OCI-LY7 (cell line): ENCODE measurements at places on chromosomes 16 and 17. TPM values are rescaled to one million over a fixed set of nuclear protein-coding genes. Genes with fewer than 3 reads are reported as not detected.

DNA sequence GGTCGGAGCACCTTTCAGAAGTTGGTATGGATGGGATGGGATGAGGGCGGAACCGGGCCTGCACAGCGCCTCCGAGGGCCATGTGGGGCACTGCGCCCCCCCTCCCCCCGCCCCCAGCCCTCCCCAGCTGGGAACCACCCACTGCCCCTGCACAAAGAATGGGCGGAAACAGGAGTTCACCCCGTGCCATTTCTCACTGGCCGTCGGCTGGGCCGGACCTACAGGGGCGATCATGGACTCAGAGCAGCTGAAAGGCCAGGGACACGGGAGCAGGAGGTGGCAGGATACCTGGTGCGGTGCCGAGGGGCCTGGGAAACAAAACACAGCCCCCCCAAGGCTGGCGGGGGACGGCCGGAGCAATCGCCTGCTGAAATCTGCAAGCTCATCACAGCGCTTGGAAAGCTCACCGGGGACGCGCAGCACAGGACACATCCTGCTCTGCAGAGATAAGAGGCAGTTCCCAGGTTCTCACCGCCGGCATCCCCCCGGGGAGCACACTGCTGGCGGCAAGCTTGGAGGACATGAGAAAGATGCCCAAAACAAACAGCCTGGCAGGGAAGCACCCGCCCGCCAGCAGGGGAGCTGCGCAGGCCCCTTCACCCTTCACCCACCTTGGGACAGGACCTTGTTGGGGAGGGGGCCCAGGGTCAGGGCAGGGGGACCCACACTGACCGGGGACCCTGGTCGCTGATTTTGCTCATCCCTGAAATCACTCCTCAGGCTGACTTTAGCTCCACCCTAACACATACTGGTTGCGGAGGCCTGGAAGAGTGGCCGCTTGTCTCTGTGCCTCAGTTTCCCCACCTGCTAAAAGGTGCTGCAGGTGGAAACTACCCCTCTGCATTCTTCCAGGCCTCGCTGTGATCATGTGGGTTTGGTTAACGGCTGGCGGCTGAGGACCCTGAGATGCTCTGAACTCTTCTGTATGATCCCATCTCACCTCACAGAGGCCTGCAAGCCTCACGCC lies 263.9 kb downstream of the C16orf95 start:
- no peak for DNase-seq

GRCh38 chr17:43020789-43021740 lies 1.1 kb downstream of the VAT1 start:
- peak; percentile 58 for DNase-seq

DNA sequence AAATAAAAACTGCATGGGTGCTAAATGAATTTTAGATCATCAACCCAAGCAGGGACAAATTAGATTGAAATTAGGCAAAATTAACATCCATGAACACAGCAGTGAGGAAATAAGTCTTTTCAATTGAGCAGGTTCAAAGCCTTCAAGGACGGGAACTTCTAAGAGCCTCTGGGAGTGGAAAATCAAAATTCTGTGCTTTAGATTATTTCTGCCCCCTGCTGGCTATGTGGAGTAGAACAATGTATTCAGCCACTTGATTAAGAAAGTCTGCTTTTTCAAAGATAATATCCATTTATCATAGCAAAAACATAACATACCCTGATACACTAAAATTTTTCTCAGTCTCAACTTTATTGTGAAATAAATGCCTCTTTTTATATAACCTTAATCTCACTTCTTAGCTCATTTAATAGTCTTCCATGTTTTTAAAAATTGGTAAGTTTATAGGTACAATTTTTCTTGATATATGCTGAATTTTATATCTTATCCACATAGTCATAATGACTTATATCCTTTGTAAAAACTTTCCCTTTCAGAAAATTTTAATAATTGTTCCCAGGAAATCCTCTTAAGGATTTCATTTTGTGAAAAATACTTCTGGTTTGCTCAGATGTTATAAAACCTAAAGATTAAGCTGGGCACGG lies 28.1 kb upstream of the NOL11 start:
- DNase-seq: peak; percentile 80

SLC13A2 gene
- total RNA-seq: not detected in 2 replicates

TBX6 gene
- total RNA-seq: 3.7 and 4.5 TPM in 2 replicates

DNA sequence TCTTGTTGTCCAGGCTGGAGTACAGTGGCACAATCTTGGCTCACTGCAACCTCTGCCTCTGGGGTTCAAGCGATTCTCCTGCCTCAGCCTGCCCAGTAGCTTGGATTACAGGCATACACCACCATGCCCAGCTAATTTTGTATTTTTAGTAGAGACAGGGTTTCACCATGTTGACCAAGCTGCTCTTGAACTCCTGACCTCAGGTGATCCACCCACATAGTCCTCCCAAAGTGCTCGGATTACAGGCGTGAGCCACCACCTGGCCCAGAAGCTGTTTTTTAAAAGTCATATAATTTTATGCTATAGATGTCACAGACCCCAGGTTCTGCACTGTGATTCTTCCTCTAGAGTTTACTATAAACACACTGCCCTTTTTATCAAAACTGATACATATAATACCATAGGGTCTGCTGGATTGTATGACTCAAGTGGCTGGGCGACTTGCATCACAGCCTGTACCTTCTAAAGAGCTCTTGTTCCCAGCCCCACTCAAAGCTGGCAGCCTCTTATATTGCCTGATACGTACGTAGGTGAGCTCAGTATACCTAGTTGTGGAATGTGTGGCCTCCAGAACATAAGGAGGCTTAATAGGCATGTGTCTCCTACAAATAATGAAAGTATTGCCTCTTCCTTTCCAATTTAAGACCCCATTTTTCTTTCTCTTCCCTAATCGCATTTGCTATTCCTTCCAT lies 295.8 kb downstream of the ZFHX3 start:
- DNase-seq: no peak

CDH5 gene
- total RNA-seq: 0.09 TPM in 1 of 2 replicates, not detected in the other

GRCh38 chr17:75592348-75593020 lies 4.9 kb downstream of the MYO15B start:
- no peak for DNase-seq

- no peak for DNase-seq
Measured at GRCh38 chr16:81224824-81225223, 13.7 kb upstream of the BCO1 start.

DNA sequence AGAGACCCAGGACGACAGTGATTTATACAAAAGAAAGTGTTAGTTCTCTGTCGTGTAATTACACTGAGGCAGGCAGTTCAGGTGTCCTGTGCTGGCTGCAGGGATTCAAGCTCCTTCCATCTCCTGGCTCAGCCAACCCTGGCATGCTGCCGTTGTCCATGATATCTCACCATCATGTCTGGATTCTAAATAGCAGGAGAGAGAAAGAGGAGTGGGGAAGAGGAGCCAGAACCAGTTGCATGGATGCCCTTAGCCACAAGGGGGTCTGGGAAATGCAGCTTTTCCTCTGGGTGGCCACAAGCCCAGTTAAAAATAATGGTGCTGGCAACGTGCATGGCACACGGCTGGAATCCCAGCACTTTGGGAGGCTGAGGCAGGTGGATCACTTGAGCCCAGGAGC lies 9.7 kb downstream of the C16orf54 start:
- no peak for DNase-seq

DNA sequence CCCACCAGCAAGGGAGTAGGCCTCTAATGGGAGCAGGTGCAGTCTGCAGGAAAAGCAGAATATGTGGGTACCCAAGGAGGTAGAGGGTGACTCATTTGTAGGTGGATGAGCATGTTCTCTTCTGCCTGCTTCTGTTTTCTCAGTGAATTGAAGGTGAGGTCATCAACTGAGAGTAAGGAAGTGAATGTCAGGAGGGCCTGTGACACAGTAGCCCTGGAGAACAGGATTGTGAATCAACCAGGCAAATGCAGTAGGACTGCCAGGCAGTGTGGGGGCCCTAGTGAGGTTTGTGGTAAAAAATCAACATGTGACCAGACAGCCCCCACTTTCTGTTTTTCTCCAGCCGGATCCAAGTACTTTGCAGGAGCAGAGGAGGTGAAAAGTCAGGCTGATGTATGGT lies 150.5 kb upstream of the SOX9 start:
- DNase-seq: no peak

DNA sequence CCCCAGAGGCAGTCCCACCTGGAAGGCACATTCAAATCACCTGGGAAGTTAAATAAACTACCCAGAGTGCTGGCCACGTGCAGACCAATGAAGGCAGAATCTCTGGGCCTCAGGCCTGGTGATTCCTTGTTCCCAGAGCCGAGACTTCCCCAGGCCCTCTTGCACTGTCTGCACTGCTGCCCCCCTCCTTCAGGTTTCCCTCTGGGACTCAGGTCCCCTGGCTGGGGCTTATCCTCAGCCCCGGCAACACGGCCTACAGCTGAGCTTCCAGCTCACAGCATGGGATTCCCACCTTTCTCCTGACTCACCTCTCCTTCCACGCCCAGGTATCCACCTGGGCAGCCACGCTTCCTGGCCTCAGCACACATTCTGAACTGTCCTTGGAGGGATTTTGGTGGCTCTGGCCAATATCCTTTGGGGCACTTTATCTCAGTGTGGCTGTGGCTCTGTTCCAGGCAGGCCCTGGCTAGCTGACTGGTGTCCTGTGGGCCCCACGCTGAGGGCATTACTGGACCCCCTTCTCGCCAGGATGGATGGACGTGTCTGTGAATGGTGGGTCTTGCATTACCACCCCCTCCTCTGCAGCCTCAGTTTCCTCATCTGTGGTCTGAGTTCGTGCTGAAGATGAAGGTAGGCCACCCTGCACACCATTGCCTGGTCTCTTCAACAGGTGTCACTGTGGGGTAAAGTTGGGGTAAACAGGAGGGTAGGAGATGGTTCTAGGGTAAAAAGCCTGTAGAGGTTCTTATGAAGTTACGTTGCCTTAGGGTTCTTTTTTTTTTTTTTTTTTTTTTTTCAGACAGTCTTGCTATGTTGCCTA lies 165.7 kb downstream of the IRF8 start:
- no peak for DNase-seq

NPW gene
- total RNA-seq: 1.3 and 3.7 TPM in 2 replicates

- no peak for DNase-seq
Measured at GRCh38 chr17:62626719-62627218, 701 bp upstream of the MRC2 start.

GRCh38 chr17:74431568-74432423 lies at the start of gene GPRC5C:
Gene GPRC5C, plus strand, starts transcription at chr17:74432088. Its CDS starts 7,689 bp downstream, at chr17:74439777.
- DNase-seq: no peak

GRCh38 chr16:583815-584591 lies 5.9 kb upstream of the RAB40C start:
- DNase-seq: no peak

DNA sequence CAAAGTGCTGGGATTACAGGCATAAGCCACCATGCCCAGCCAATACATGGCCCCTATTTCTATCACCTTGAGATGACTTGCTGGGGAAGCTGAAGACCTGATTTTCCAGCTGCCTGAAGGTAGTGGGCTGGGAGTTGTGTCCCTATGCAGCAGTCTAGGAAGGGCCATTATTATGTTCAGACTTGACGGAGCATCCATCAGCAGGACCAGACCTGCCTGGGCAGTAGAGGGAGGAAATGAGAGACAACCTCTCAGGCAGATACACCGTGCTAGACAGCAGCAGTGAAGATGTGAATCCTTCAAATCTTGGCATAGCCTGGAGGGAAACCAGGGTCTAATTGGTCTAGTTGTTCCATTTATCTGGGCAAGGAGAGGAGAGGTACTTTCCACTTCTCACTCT lies 35.6 kb upstream of the PHOSPHO1 start:
- DNase-seq: no peak

CDRT15L2 gene
- total RNA-seq: not detected in 2 replicates

DNA sequence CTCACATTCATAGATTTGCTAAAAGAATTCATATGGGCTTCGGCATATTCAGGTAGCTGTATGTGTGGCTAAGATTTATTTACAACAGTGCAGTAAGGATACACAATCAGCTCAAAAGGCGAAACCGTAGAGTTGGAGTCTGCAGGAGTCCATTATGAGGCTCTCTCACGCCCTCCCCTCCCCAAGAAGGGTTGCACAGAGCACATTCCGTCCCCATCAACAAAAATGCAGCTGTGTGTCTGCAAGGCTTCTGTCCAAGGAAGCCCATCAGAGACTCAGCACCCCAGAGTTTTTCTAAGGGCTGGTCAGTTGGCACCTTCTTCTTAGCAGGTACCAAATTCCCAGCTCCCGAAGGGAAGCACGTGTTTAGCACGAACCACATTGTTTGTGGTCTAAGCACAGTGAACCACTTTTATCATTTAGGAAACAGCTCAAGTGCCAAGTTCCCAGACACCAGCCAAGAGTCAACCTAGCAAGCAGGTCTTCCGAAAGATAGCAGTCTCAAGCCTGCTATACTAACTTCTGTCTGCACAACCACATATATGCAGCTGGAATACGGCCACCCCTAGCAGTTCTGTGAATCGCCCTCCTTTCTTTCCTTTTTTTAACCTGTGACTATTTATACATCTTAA lies 28.5 kb upstream of the MEAK7 start:
- DNase-seq: no peak

SLC43A2 gene
- 16.6 and 17.1 TPM in 2 replicates for total RNA-seq

- no peak for DNase-seq
Measured at GRCh38 chr17:1914661-1915083, 84.9 kb downstream of the RPA1 start.

GRCh38 chr17:27244011-27244410 lies 49.9 kb upstream of the WSB1 start:
- DNase-seq: no peak

DNAI2 gene
- not detected in 2 replicates for total RNA-seq

DNA sequence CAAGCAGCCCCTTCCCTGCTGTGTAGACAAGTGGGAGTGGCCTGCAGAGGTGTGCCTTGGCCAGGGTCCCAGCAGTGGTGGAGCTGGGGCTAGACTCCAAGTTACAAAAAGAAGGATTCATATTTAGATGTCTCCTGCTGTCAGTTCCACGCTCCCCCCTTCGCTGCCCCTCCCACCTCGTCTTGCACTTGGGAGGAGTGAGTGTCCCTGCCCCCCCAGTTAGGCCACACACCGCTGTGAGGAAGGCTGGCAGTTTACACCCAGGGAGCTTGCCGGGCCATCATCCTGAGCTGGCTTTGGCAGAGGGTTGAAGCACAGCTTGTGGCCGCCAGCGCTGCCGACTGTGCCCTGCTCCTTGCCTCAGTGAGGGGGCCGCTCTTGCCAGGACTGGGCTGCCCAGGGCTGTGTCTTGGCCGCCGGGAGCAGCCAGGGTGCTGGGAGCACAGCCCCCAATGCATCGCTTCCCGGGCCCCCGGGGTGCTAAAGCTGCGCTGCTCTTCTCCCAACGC lies 44.3 kb downstream of the ELAC2 start:
- no peak for DNase-seq

DNA sequence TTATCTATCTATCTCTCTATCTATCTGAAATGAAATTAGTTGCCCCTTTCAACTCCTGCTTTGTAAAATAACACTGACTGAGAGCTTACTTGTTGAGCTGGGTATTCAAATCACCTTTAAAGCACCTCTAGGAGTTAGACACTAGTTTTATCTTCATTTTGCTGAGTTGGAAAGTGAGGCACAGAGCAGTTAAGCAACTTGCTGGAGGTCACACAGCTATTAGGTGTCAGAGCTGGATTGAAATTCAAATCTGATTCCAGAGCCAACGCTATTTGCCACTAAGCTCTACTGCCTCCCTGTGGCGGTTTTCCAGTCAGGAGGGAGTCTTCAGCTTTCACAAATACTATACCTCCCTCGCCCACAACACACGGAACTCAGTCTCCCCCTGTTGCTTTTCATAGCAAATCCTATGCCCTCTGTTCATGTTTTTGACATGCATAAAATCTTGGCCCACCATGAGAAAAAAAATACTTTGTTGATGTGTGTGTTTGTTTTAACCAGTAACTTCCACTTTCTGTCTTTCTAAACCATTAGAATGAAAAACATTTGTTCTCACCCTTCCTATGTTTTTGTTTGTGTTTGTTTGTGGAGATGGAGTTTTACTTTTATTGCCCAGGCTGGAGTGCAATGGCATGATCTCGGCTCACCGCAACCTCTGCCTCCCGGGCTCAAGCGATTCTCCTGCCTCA lies 74.8 kb upstream of the SMURF2 start:
- DNase-seq: peak; percentile 38
